Esophagus muscularis mucosa (tissue), 4 donors: ENCODE measurements at places on chromosomes 2 and 18. TPM values are rescaled to one million over a fixed set of nuclear protein-coding genes. Genes with fewer than 3 reads are reported as not detected.
A peak's percentile ranks its signal among the peaks of the same experiment; 100 is the strongest.

DNA sequence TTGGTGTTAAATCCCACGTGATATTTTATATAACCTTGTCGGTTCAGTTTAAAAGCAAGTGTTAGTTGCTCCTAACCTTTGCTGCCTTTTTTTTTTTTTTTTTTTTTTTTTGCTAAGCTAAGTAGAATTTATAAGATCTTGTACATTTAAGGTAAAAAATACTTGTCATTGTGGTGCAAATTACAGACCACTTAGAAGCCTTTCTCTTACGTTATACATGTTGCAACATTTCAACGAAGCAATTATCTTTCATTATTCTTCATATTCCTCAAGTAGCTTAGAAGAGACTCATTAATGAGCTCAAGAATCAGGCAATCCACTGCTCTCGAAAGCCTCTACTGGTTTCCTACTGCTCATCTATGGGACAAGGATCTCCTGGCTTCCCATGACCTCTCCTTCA, 14.9 kb upstream of the IL1RL2 start:
- peaks cover 89% of the 10 kb centered on the region for H3K36me3 ChIP-seq
- H3K27me3 ChIP-seq, result no peaks in the 10 kb centered on the region
- H3K4me3 ChIP-seq, result no peak overlapping the region
- no peak overlapping the region for H3K27ac ChIP-seq
- no peaks in the 10 kb centered on the region for H3K4me1 ChIP-seq

FAM168B gene
- total RNA-seq, result 187 TPM

DNA sequence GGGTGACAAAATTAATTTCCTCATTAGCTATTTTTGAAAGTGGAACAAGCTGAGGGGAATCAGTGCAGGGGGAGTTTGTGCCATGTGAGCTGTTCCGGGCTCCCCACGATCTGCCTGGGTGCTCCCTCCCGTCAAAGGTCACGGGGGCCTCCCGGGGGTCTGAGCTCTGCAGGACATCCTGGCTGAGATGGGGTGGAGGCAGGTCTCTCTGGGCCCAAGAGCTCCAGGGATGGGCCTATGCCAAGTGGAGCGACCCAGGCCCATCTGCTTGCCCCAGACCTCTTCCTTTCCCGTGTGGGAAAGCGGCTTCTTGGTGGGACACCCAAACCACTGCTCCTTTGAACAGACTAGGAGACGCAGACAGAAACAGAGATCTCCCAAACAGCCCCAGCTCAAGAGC, 143.3 kb upstream of the ID2 start:
- no peak overlapping the region for H3K27ac ChIP-seq
- H3K27me3 ChIP-seq, result no peaks in the 10 kb centered on the region
- DNase-seq, result no peak
- H3K4me1 ChIP-seq, result peaks cover 23% of the 10 kb centered on the region
- no peaks in the 10 kb centered on the region for H3K36me3 ChIP-seq
- no peak overlapping the region for H3K4me3 ChIP-seq

GRCh38 chr2:241359481-241360045, 3.5 kb downstream of the FARP2 start:
- DNase-seq, result no peak
- no peak overlapping the region for H3K27ac ChIP-seq
- peaks cover 3% of the 10 kb centered on the region for H3K36me3 ChIP-seq
- no peak overlapping the region for H3K4me3 ChIP-seq

DNA sequence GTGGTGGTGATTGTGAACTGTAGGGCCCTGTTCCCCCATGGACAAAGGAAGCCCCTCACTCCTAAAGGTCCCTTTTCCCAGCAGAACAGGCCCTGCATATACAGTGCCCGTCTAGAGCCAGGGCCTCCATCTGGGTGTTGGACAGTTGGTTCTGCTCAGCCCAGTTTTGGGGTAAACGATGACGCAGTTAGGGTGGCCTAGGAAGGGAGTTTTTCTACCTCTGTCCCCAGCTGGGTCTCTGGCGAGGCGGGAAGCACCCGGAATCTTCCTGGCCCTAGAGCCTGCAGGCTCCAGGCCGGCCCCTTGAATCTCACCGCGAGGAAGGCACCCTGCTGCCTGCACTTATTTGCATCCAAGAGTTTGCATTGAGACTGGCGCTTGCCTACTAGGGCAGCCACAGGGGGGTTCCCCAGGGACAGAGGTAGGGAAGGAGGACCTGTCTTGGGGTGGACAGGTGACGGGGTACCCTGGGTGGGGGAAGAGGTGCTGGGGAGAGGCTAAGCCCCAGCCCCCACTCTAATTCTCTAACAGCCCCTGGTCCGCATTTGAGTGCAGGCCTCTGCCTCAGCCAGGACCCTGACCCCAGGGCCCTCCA, 529 bp upstream of the MTA3 start:
- DNase-seq, result no peak
- no peaks in the 10 kb centered on the region for H3K27me3 ChIP-seq
- peak overlapping the region; percentile 92 for H3K4me3 ChIP-seq
- H3K36me3 ChIP-seq, result no peaks in the 10 kb centered on the region

DNA sequence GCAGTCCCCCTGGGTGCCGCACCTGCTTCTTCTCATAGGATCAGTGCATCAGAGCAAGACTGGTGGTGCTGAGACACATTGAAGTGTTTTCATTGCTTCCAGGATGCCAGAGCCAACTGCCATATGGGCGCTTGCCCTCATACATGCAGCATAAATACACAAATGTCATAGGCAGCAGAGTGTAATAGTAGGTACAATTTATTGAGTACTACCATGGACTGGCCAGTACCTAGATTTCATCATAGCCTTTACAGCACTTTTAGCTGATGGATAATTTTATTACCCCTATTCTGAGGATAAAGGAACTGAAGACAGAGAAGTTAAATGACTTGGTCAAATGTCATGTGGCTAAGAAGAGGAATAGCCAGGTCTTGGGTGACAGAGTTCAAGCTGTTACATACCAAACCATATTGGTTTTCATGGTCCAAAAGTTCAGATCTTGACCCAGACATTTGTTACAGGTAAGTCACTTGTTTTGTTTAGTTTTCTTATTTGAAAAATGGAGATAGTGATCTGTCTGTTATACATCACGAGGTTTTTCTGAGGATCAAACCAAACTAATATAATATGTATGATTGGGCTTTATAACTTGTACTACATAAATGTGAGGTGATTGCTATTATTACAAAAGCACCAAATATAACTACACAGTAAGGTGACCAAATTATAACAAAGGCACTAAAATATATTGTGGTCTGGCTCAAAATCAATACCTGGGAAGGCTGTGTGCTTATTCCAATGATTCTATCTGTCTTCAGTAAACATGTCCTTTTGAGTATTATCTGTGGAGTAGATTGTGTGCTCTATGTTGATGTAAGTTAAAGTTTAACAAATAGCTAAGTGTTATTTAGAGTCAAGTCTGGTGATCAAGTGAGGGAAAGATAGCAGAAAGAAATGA, 151.9 kb upstream of the CYRIA start:
- no peak overlapping the region for H3K4me3 ChIP-seq
- DNase-seq, result no peak
- no peaks in the 10 kb centered on the region for H3K27me3 ChIP-seq
- no peaks in the 10 kb centered on the region for H3K4me1 ChIP-seq
- H3K27ac ChIP-seq, result no peak overlapping the region

TEKT4 gene
- total RNA-seq, result not detected

ATG9A gene
- total RNA-seq, result 69.7 TPM

ATIC gene
- 29.1 TPM for total RNA-seq

- DNase-seq, result no peak
- H3K27ac ChIP-seq, result no peak overlapping the region
- H3K27me3 ChIP-seq, result no peaks in the 10 kb centered on the region
- H3K4me3 ChIP-seq, result no peak overlapping the region
- peaks cover 7% of the 10 kb centered on the region for H3K4me1 ChIP-seq
These were observed 69.0 kb upstream of the ZCCHC2 start for GRCh38 chr18:62453864-62454263.

DNA sequence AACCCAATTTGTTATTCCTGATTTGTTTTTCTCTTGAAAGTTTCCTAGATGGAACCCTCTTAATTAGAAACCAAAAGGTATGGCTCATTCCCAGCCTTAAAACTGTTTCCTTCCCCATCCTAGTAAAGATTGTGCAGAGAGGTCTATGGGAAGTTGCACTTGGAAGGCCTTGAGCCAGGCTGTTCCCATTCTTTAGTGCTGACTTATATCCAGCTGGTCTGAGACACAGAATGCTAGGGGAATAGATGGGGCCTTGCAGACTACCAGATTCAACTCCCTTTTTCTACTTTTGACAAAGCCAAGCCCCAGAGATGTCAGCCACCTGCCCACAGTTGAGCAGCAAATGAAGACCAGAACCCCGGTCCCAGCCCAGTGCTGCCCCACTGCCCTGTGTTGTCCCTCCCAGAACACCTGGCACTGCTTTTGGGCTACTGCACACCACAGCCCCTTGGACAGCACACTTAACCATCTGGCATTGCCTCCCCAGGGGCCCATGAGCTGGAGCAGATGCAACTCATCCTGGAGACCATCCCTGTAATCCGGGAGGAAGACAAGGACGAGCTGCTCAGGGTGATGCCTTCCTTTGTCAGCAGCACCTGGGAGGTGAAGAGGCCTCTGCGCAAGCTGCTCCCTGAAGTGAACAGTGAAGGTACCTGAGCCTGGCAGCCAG, 98.2 kb downstream of the MRO start:
- H3K4me1 ChIP-seq, result no peaks in the 10 kb centered on the region
- no peak for DNase-seq
- H3K4me3 ChIP-seq, result no peak overlapping the region
- no peaks in the 10 kb centered on the region for H3K36me3 ChIP-seq
- H3K27me3 ChIP-seq, result no peaks in the 10 kb centered on the region

DNA sequence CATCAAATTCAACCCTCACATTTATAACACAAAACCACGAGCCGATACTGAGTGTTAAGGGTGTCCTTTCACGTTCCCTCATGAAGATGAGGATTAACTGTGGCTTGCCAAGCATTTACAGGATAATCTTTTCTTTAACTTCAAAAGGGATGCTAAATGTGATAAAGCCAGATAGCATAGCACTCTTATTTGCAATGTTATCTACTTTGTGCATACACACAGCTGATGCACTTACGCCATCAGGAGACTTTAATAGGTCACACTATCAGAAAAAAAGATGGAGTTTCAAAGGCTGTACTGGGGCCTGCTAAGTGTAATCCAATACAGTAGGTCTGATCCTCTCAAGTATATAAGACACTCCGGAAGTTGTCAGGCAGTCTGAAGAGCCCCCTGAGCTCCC, 572.7 kb downstream of the PIK3C3 start:
- H3K27me3 ChIP-seq, result no peaks in the 10 kb centered on the region
- H3K27ac ChIP-seq, result no peak overlapping the region
- H3K4me1 ChIP-seq, result no peaks in the 10 kb centered on the region
- H3K36me3 ChIP-seq, result no peaks in the 10 kb centered on the region

DNA sequence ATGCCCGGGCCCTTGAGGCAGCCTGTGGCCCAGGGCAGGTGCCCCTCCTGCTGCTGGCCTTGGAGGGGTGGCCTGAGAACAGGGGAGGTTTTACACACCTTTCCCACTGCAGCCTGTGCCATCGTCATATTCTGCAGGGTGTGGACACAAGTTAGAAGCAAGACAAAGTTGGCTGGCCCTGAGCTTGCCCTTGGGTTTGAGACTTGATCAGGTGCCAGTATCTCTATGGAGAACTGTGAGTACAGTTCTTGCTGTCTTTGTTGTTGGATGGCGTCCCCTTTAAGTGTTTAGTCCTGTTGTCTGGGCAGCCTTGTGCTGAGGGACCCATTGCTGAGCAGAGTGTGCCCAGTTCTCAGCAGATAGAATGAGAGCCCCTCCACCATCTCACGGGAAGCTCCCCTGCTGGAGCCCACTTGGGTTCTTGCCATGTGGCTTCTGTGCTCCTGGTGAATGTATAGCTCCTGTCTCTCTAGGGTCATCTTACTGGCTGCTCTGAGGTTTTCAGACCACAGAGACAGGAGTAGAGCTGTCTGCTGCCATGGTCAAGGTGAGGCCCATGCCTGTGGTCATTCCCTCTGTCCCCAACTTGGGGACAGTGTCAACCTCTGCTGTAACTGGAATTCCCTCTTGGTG, 115.9 kb downstream of the SH3RF3 start:
- no peak overlapping the region for H3K4me3 ChIP-seq
- H3K4me1 ChIP-seq, result peaks cover 59% of the 10 kb centered on the region
- no peaks in the 10 kb centered on the region for H3K36me3 ChIP-seq
- peak overlapping the region; percentile 86 for H3K27ac ChIP-seq

SERPINB10 gene
- not detected for total RNA-seq

GRCh38 chr2:150126143-150126740, 361.2 kb downstream of the RND3 start:
- DNase-seq, result no peak
- H3K4me1 ChIP-seq, result no peaks in the 10 kb centered on the region
- no peak overlapping the region for H3K27ac ChIP-seq
- no peaks in the 10 kb centered on the region for H3K36me3 ChIP-seq
- no peaks in the 10 kb centered on the region for H3K27me3 ChIP-seq
- no peak overlapping the region for H3K4me3 ChIP-seq

SKOR2 gene
- not detected for total RNA-seq

DNA sequence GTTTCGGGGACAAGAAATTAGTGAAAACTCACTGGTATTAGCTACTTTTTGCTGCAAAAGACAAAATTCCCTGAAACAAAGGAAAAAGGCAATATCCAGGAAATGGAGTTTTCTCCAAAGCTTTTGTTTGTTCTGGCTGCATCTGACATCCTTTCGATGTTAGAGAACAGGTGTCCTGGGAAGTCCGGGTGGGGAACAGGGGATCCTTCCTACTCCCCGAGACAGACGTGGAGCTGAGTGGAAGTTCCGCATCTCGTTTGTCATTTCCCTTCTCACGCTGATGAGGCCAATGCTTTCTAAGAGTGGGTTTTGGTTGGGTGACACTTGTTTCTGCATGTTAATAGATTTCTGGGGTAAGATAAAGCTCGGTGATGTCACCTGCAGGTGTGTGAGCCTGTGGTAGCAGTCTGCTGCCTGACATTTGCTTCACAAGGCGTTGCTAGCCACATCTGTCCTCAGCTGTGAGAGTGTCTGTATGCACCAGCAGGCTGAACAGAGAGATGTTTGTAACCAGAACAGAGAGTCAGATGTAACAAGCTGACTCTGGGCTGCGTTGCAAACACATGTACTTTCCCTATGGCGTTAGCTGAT, 125.9 kb downstream of the ACOXL start:
- no peak for DNase-seq
- no peaks in the 10 kb centered on the region for H3K36me3 ChIP-seq
- no peaks in the 10 kb centered on the region for H3K27me3 ChIP-seq
- no peak overlapping the region for H3K4me3 ChIP-seq
- no peaks in the 10 kb centered on the region for H3K4me1 ChIP-seq

- H3K27me3 ChIP-seq, result no peaks in the 10 kb centered on the region
- H3K4me3 ChIP-seq, result peak overlapping the region; percentile 84
- H3K27ac ChIP-seq, result peak overlapping the region; percentile 99
- DNase-seq, result no peak
- H3K4me1 ChIP-seq, result peaks cover 36% of the 10 kb centered on the region
These were observed 642 bp upstream of the SRSF7 start for GRCh38 chr2:38751596-38752410.

DNA sequence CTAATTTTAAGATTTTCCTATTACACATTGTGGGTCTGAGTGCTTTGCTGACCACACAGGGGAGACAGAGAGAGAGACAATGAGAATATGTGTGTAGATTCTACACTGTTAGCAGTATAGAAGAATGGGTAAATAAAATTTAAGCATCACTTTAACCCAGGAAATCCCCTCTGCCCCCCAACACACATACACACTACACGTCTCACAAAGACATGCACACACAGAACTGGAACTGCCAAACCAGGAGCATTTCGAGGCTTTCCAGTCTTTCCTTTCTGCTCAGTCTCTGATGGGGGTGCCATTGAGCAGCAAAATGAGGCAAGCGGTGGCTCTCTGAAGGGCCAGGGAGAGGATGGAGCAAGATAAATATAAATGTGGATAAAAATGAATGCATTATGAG, 2.5 kb downstream of the MERTK start:
- peak overlapping the region; percentile 93 for H3K4me3 ChIP-seq
- H3K36me3 ChIP-seq, result no peaks in the 10 kb centered on the region
- DNase-seq, result peak; percentile 90
- peak overlapping the region; percentile 93 for H3K27ac ChIP-seq
- H3K4me1 ChIP-seq, result peaks cover 40% of the 10 kb centered on the region
- no peaks in the 10 kb centered on the region for H3K27me3 ChIP-seq
